ENCODE measurements at places on chromosomes 1 and 21.

DNA sequence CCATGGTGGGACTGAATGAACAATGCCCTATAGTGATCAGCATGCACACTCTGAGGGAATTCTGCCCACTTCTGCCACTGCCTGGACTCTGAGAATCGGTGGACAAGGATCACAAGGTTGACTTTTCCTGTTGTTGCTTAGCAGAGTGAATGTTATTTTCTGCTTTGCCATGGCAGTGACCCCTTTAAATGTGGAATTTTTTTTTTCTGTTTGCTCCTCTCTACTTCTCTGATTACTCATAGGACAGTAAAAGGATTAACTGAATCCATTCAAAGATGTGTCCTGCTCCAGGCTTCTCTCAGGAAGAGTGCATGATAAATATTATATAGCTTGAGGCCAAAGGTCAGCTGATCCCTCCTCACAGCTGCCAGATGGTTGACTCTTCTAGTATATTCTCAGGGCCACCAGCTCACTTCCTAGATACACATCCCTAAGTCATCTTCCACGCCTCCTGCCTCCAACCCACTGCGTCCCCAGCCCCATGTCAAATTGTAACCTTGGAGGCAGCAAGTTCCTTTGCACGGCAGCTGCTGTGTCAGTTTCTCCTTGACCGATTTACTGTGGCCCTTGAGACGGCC is 74.0 kb upstream of the RALGPS2 start:
- DNase-seq: no peak

- no peak for DNase-seq
These were observed 14.0 kb downstream of the KRTAP21-2 start for GRCh38 chr21:30733026-30733425.

GRCh38 chr1:3386205-3387002 is 68.1 kb upstream of the ARHGEF16 start:
- no peak for DNase-seq

GRCh38 chr1:32307324-32307723 is 15.4 kb downstream of the HDAC1 start:
- DNase-seq: no peak

- DNase-seq: no peak
These were observed 80.7 kb downstream of the NID1 start for GRCh38 chr1:235984041-235984825.

GRCh38 chr21:44003307-44003966 is 8.7 kb upstream of the TRAPPC10 start:
- DNase-seq: no peak

DNA sequence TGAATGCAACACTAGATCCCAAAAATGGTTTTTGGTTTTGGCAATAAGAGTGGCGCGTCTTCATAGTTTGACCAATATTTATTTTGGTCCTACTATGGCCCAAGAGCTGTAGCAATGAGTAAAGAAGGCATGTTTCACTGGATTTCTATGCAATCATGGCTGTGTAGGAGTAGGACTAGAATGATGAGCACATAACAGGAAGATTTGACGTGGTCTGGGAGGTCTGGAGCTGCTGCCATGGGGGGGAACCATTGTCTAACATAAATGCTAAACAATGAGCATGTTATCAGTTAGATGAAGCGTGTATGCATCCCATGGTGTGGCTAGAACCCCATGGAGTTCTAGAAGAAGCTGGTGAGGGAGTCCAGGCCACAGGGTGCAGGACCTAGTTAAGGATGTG is 38.3 kb downstream of the OLIG1 start:
- no peak for DNase-seq

DNA sequence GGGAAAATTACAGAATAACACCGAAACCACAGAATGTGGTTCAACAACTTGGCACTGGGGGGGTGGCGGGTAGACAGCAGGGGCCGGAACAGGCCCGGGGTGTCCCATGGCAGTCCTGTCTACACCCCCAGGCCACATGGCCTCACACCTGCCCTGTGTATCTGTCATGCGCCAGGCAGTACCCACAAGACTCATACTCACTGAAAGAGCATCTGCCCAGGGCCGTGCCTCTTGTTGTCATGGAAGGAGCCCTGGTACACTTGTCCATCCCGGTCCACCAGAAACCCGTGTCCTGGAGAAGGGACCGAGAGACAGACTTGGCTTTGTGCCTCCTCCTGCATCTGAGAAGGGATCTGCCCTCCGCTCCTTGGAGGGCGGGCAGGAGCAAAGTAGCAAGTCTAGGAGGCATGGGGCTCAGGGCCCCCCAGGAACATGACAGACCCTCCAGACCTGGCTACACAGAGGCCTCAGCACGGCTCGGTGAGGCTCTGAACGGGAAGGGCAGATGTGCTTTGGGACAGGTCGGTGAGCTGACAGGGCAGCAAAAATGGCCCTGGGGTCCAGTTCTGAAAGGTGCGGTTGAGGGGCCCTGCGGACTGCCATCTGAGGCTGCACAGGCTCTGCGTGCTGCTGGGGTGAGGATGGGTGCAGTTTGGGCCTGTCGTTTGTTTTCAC is 5.6 kb downstream of the MORN1 start:
- no peak for DNase-seq
